ENCODE measurements at places on chromosomes 4 and X.
A peak's percentile ranks its signal among the peaks of the same experiment; 100 is the strongest.

DNA sequence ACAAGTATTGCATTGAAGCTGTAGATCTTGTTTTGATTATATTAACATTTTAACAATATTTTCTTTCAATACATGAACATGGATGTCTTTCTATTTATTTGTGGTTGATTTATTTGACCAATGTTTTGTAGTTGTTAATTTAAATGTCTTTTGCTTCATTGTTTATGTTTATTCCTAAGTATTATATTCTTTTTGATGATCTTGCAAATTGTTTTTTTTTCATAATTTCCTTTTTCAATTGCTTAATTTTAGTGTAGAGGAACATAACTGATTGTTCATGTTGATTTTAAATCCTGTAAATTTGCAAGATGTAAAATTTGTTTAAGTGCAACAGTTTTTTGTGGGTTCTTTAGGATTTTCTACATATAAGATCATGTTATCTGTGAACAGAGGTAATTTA is 744.1 kb downstream of the FAM133A start:
- DNase-seq, result no peak

- no peak for DNase-seq
Observed at GRCh38 chr4:163969291-163969690, 474.8 kb downstream of the TMA16 start.

- peak; percentile 77 for DNase-seq
Observed at GRCh38 chr4:89765966-89766365, 71.0 kb downstream of the SNCA start.

DNA sequence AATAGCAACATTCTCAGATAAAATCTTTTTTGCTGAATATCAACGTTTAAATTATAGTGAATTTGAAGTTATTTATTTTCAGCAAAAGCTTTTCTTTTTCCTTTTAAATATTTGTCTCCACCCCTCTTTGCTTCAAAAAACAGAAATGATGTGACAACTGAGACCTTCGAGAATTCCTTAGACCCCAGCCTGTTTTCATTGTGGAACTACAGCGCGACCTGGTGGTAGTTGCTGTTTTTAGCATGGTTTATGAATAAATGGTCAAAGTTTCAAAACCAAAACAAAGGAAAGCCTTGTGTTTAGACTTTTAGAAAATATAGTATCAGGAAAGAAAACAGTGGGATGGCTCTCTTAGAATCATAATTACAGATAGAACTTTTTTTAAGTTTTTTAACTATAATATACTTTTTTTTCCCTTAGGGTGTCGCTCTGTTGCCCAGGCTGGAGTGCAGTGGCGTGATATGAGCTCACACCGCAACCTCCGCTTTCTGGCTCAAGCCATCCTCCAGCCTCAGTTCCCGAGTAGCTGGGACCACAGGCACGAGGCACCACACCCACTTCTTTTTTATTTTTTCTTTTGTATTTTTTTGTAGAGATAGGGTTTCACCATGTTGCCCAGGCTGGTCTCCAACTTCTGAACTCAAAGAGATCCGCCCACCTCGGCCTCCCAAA is 26.8 kb upstream of the TMEM184C start:
- peak; percentile 86 for DNase-seq

DNA sequence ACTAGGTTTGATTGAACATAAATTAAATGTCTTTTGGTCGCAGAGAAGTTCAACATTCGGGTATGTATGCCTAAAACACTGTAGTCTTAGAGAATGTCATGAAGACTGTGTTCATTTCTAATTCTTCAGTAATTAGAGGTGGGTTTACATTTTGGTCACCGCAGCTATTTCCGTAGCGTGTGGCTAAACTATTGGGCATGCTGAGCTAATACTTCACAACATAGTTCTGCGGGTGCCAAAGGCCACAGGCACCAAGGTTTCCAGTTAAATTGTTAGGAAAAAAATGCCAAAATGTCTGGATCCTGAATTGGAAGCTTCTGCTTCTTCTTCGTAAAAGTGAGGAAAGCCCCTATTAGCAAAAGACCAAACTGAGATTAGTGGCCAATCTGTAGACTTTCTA is 25.1 kb downstream of the SMIM31 start:
- no peak for DNase-seq

- no peak for DNase-seq
Observed at GRCh38 chr4:189313861-189314513, 626.7 kb upstream of the FRG1 start.

DNA sequence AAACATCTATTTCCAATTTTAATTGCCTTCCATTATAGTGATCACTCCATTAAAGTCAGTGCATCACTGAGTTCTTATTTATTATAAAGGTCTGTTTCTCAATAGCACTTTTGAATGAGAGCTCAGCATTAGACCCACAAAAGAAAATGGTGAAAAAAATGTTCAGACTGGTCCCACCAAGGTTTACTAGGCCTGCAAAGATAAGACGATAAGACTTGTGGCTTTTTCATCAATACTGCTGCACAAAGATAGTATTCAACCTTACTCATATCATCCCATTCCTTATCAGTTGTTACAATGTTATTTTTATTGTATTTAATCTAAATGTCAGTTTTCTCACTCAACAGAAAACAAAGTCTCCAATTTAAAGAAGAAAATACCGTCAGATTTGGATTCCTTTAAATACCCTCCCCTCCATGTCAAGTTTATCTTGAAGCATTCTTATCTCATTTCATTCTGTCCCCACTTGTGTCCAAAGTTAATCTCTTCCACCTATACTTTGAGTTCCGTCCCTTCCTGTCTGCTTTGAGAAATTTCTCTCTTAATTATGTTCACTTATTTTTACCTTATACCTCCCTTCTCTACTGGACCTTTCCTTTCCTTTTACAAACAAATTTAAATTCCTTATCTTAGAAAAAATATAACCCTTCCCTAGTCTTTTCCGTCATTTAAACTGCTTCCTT is 140.0 kb downstream of the GASK1B start:
- no peak for DNase-seq

GRCh38 chr4:101475246-101475645 is 127.9 kb upstream of the PPP3CA start:
- DNase-seq, result no peak

Measured in stomach (tissue), 19 donors.